Occipital lobe (tissue), 3 donors: ENCODE measurements at places on chromosomes 3 and 15.

- no peak for DNase-seq
Observed at GRCh38 chr15:93803421-93804152, 427.8 kb upstream of the MCTP2 start.

GRCh38 chr3:159941038-159942000 is 47.3 kb upstream of the IL12A start:
- DNase-seq, result no peak

- DNase-seq, result no peak
Observed at GRCh38 chr15:86571873-86572272, 492.2 kb downstream of the AGBL1 start.

DNA sequence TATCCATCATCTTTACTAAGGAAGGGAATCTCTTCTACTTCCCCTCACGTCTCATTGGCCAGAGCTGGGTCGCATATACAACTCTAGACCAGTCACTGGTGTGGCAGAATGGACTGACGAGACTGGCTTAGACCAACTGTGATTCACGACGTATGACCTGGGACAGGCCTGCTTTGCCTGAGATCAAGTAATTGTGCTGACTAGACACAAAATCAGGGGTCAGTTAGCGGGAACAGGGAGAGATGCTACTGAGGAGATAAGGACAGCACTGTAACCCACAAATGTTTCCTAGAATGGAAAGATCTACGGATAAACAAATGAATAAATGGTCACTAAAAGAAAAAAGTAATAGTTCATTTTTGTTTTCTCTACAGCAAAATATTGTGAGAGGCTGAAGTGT is 308.3 kb downstream of the MAGI1 start:
- DNase-seq, result no peak

- DNase-seq, result no peak
Observed at GRCh38 chr15:70209499-70209898, 111.8 kb upstream of the TLE3 start.

- DNase-seq, result no peak
Observed at GRCh38 chr15:39354189-39354588, 226.7 kb upstream of the THBS1 start.

- DNase-seq, result no peak
Observed at GRCh38 chr3:154307363-154307762, 16.9 kb downstream of the DHX36 start.

DNA sequence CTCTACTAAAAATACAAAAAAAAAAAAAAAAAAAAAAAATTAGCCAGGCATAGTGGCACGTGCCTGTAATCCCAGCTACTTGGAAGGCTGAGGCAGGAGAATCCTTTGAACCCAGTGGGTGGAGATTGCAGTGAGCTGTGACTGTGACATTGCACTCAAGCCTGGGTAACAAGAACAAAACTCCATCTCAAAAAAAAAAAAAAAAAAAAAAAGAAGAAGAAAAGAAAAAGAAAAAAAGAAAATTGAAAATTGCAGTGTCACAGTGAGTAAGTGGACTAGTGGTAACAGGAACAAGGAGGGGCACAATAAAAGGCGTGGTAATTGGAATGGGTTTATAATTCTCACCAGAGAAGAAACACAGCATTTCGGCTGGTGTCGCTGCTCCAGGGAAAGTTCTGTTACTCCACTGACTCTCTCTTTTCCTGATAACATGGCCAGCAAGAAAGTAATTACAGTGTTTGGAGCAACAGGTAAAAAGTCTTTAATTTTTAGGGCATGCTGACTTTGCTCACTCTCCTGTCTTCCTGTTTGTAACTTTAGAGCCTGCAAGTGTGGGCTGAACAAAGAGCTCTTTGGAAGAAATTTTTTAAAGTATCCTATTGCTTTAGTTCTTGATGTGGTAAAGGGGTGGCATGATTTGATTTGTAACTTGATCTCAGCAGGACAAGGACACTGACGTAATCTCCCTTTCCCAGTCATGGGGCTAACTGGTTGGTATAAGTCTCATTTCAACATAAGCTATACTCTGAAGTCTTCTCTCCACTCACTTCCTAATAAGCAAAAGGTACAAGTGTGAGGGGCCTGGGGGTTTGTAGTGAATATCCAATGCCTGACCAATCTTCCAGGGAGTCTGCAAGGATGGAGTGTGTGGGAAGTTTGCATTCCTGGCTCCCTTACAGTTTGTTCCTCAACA is 22.1 kb upstream of the TRA2B start:
- no peak for DNase-seq

- no peak for DNase-seq
Observed at GRCh38 chr15:101262551-101262950, 10.7 kb upstream of the CHSY1 start.

GRCh38 chr3:61353382-61353781 is 102.1 kb upstream of the FHIT start:
- DNase-seq, result peak; percentile 4

GRCh38 chr3:127074900-127075360 is 92.0 kb downstream of the PLXNA1 start:
- DNase-seq, result no peak
